ENCODE measurements at places on chromosomes 7 and 10. TPM values are rescaled to one million over a fixed set of nuclear protein-coding genes. Genes with fewer than 3 reads are reported as not detected.
A peak's percentile ranks its signal among the peaks of the same experiment; 100 is the strongest.

DNA sequence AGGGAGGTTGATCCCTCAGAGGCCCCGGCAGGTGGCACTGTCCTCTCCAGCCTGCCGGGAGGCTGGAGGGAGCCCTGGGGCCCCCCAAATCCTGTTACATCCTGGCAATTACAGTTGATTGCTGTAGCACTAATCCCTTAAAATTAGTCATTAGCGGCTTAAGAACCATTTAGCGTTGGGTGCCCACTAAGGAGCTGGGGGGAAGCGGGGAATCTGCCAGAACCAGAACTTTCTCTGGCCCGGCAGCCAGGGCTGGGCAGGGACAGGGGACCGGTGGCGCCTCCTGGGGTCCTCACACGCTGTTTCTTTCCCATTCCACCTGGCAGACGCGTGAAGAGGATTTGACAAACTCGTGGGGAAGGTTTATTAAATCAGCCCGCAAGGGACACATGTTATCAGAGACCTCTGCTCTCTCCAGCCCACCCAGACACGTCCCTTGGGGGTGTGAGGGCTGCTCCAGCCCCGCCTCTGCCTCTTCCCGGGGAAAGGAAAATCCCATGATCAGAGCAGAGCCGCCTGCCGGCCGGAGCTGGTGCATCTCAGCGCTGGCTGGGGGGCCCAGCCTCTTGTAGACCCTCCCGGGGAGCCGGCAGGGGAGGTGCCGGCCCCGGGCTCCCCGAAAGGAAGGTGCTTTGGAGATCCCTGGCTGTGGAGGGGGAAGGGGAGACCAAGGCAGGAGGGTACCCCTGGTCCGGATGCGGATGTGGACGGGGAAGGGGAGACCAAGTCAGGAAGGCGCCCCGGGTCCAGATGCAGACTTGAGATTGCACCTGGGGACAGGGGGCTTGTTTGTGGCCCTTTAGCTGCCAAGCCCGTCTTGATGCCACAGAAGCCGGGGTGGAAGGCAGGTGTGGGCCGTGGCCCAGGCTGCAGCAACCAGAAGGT is 142.7 kb downstream of the ELFN1 start:
- DNase-seq = no peak

DNA sequence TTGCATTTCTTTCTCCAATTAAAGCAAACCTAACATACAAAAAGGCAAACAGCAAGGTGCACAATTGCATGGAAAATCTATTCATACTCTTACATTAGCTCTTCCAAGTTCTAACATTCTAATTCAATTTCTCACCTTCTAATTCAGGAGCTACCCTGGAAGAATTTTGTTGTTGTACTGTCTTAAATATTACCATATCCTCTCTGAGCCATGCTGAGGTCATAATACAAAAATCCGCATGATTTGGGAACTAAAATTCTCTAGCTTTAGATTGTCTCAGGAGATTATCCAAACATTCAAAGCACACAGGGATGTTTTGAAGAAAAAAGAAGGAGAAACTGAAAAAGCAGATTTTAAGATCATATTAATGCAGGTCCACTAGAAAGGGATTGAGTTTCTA is 229.9 kb downstream of the KIAA1217 start:
- DNase-seq = no peak

DNA sequence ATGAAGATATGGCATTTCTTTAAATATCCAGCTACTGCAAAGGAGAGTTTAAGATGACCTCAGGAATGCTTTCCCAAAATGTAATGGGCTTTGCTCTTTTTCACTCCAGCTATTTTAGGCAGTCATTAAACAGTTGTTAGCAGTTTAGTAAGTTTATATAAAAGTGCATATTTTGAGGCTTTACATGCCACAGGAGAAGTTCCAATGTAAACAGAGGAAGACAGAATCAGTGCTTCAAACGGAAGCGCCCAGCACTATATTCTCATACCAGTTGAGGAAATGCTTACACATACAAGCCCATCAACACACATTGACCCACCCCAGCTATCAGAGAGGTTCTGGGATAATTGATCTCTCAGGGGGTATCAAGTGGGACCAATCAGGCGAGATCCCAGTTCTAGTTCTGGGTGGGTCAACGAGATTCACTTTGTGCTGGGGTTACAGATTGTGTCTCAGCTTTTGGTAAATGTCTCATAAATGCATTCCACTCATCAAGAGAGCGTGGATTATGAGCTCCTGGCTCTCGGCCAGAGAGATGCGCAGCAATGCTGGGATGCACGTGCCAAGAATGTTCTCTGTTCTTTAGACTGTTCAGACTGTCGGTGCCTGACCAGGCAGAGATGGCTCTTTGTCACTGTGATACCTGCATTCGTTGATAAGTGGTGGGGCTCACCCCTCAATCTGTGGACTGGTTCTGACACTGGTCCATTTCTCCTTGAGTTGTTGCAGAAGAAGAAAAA is 55.0 kb downstream of the CACNB2 start:
- DNase-seq = no peak

DNA sequence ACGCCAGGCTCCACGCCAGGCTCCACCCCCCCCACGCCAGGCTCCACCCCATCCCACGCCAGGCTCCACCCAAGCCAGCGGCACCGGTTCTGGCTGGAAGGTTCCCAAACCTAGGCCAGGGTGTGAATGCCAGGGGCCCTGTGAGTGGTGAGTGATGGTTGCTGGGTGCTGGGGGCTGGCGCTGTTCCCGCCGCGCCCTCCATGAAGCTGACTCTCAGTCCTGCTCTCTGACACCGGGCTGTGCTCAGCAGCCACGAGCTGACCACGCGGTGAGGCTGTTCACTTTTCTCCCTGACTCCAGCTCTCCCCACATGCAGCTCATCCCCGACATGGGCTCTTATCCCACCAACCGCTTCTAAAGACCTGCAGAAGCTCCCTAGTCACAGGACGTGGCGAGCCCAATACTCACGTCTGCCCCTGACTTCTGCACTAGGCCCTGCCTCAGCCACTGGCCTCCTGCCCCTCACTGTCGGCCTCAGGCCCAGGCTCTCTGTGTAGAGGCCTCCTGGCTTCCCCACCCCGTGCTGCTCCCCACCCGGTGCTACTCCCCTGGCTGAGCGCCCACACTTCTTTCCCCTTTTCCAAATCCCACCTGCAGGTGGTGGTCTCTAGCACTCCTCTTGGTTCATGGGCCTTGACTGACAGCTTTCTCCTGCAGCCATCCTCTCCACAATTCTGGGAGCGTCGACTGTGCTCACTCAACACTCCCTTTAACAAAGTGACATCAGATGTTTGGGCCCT is 603.0 kb downstream of the PTPRN2 start:
- no peak for DNase-seq

DNA sequence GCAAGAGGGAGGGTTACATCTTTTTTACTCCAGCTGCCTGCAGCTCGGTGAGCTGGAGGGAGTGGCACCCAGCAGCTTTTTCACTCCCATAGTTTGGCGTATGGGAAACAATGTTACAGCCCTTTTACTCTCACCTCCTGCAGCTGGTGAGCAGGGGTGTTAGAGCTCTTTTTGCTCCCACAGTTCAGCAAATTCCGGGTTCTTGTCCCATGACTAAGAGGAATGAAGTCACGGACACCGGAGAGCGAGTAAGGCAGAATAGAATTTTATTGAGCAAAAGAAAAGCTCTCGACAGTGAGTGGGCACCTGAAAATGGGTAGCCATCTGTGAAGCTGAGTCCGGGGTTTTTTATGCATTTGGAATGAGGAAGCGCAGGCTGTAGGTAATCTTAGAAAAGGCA is 446.6 kb downstream of the GFRA1 start:
- no peak for DNase-seq

- no peak for DNase-seq
These were observed 37.9 kb downstream of the GRK5 start for GRCh38 chr10:119245272-119245671.

- no peak for DNase-seq
These were observed 20.8 kb upstream of the NRP1 start for GRCh38 chr10:33355274-33355673.

GRCh38 chr10:48511066-48511874 is 93.6 kb downstream of the ARHGAP22 start:
- no peak for DNase-seq

DNA sequence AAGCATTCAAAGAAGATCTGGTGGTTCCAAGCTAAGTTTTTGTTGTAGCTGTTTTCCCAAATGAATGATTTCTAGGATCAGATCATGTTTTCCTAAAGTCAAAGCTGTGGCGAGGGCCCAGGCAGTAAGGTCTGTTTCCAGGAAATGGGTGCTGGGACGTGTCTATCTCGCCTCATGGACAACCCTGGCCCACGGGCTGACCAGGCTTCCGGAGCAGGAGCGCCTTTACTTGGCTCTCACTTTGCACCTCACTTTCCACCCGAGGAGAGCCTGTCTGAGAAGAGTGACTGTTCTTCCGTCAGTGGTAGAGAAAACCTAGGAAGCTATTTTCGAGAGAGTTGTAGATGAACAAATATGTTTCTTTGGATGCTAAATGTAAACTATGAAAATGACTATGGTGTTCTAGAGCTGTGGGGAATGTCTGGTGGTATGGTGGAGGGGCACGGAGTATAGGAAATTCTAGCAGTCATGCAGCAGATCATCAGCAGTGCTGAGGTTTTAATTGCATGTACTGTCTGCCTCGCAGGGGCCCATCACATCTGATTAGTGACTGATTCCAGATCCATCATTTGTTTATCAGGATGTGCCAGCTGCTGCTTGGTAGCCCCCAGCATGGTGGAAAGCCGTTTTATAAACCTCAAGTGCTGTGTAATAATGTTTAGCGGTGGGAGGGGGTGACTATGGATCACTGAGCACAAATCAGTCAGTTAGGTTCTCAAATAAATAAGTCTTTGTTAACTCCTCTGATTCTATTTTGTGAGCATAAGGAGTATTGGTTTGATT is 66.6 kb downstream of the VWC2 start:
- no peak for DNase-seq

- no peak for DNase-seq
These were observed 5.6 kb downstream of the IL6 start for GRCh38 chr7:22732556-22733126.

GRCh38 chr7:149161241-149161848 is 14.1 kb downstream of the ZNF398 start:
- no peak for DNase-seq

- DNase-seq = no peak
These were observed 74.4 kb upstream of the EFCAB10 start for GRCh38 chr7:105655500-105656380.

- no peak for DNase-seq
These were observed 254.3 kb upstream of the GNAI1 start for GRCh38 chr7:79880312-79880711.

- no peak for DNase-seq
These were observed 1.5 kb upstream of the EBLN1 start for GRCh38 chr10:22219308-22219707.

DNA sequence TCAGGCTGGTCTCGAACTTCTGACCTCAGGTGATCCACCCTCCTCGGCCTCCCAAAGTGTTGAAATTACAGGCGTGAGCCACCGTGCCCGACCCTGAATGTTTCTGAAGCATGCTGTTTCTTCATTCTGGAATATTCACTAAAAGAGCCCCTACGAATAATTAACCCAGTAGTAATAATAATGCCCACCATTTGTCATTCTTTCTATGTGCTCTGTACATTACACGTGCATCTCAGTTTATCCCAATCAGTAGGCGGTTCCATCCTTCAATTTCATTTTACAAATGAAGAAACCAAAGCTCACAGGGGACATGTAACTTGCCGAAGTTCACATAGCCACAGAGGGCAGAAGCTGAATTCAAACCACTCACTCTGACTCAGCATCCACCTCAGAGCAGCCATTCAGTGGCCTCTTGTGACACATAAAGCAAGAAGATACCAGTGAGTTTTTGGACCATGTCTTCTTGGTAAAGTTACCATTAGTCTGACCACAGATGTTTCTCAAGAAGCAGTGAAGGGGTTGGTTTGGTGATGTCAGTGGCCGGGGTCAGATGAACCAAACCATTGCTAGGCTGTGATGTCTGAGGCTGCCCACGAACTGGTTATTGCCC is 71.9 kb upstream of the DUSP5 start:
- DNase-seq = peak; percentile 10

GRCh38 chr10:33005322-33006301 is 47.6 kb upstream of the ITGB1 start:
- DNase-seq = peak; percentile 86

GRCh38 chr7:106346678-106347217 is 62.0 kb upstream of the NAMPT start:
- no peak for DNase-seq

DNA sequence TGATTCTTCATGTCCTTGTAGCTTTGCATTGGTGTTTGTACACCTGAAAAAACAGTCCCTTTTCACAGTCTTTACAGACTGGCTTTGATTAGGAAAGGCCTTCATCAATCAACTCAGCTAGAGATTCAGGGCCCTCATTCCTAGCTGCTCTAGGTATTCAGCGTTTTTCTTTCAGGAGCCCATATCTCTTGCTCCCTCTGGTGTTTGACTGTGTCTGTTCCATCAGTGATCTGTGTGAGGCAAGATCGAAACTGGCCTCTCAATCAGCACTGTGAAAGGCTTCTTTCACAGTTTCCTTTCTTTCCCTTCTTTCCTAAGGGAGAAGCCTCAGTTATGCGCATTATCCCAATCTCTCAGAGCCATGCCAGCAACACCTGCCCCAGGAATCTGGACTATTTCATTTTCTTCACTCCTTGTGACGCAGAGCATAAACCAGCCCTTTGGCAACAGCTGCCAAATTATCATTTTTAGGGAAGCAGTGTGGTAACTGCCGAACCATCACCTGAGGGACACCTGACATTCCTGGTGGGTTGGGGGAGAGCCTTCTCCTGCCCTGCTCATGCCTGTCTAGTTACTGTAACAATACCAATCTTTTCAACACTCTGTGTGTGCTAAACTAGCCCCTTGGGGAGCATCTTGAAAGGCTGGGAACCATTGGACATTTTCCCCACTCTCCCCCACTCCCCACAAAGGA is 75.7 kb upstream of the CCDC71L start:
- no peak for DNase-seq

GRCh38 chr10:129761981-129762956 is 201.8 kb downstream of the EBF3 start:
- DNase-seq = peak; percentile 25

GRCh38 chr7:36884351-36884750 is 160.1 kb upstream of the AOAH start:
- no peak for DNase-seq

- DNase-seq = no peak
These were observed 542.1 kb upstream of the IGFBP3 start for GRCh38 chr7:46463170-46463569.

Gene DPY19L1
- total RNA-seq = 3.2 TPM

Gene MPP7
- total RNA-seq = 11.3 TPM

Gene FAM180A
- total RNA-seq = not detected

Gene FAM131B
- 0.25 TPM for total RNA-seq

Gene CNNM1
- not detected for total RNA-seq

Gene TMEM236
- 0.59 TPM for total RNA-seq

Gene PIP
- total RNA-seq = not detected

Gene IQUB
- total RNA-seq = 3.5 TPM

Gene VPS37D
- 0.67 TPM for total RNA-seq

Gene FAM241B
- total RNA-seq = 6.2 TPM

Gene SPDYE2B
- not detected for total RNA-seq

Gene SLC26A3
- total RNA-seq = 0.10 TPM

Gene IFIT1B
- not detected for total RNA-seq
